ENCODE measurements at places on chromosomes 7 and 10. TPM values are rescaled to one million over a fixed set of nuclear protein-coding genes. Genes with fewer than 3 reads are reported as not detected.
A peak's percentile ranks its signal among the peaks of the same experiment; 100 is the strongest.

DNA sequence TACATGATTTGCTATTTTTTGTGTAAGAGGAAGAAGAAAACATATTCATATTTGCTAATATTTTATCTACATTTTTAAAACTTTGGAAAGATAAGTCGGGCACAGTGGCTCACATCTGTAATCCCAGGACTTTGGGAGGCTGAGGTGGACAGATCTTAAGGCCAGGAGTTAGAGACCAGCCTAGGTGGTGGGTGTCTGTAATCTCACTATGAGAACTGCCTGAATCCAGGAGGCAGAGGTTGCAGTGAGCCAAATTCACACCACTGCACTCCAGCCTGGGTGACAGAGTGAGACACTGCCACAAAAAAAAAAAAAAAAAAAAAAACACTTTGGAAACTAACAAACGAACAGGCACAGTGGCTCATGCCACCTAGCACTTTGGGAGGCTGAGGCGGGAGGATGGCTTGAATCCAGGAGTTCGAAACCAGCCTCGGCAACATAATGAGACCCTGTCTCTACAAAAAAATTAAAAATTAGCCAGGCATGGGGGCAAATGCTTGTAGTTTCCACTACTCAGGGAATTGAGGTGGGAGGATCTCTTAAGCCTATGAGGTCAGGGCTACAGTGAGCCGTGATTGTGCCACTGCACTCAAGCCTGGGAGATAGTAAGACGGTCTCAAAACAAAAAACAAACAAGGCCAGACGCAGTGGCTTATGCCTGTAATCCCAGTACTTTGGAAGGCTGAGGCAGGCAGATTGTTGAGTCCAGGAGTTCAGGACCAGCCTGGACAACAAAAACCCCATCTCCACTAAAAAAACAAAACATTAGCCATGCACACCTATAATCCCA is 25.6 kb downstream of the HERC4 start:
- DNase-seq, result no peak

DNA sequence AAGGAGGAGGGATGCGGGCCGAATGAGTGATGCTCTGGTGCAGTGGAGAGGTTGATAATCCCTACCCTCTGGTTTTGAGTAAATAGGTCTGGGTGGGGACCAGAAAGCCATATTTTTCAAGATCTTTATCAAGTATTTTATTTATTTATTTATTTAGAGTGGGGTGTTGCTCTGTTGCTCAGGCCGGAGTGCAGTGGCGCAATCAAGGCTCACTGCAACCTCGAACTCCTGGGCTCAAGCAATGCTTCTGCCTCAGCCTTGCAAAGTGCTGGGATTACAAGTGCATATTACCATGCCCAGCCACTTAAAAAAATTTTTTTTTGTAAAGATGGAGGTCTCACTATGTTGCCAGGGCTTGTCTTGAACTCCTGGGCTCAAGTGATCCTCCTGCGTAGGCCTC is 21.6 kb downstream of the SVIL start:
- no peak for DNase-seq

TRPV5 gene
- not detected for polyA plus RNA-seq

VGF gene
- polyA plus RNA-seq, result 0.07 TPM

PNLIPRP3 gene
- not detected for polyA plus RNA-seq

DNA sequence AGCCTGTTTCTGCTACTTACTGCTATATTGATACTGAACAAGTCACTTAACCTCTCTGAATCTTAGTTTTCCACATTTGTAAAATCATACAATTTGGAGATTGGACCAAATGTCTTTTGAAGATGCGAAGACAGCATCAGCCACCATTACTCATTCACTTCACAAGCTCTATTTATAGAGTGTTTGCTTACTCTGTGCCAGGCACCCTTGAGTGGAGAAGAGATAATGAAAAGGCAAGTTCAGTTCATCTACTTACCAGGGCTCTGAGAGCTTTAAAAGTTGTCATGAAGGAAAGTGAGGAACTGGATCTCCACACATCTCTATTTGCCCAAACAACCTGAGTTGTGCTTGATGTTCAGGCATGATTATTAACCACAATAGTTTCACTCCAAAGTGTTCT is 277.5 kb downstream of the CSTF2T start:
- no peak for DNase-seq

DNA sequence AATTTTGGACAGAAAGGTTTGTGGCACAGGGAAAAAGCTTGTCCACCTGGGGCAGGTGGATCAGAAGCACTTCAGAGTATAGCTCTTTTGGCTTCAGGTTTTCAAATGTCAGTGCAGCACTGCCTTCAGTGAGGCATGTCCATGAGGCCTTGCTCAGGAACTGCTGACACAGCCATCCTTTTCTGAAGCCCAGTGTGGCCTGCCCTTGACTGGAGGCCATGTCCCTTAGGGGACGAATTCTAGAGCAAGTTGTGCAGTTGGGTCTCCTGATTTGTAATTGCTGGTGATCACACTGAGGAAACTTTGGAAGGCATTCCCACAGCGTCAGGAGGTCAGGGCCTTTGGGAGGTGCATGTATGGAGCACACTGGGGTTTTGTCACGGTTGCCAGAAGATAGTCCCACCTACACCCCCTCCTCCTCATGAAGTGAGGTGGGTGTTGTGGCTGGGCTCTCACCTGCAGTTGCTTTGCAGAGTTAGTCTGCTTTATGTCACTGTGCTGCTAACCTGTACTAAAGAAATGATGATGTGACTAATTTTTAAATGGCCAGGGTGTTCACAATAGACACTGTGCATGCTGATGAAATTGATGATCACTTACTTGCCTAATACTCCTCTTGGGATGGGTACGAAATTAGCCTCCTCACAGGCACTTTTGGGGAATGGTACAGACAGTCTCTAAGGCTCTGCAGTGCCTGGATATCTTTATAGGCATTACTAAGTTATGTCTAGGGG is 41.7 kb downstream of the OGDH start:
- no peak for DNase-seq

- no peak for DNase-seq
Observed at GRCh38 chr10:103765168-103765567, 90.2 kb downstream of the SH3PXD2A start.

- peak; percentile 98 for DNase-seq
Observed at GRCh38 chr7:13990984-13991790, 1.7 kb upstream of the ETV1 start.

- DNase-seq, result peak; percentile 12
Observed at GRCh38 chr10:124688889-124689670, 55.1 kb downstream of the FAM53B start.

DNA sequence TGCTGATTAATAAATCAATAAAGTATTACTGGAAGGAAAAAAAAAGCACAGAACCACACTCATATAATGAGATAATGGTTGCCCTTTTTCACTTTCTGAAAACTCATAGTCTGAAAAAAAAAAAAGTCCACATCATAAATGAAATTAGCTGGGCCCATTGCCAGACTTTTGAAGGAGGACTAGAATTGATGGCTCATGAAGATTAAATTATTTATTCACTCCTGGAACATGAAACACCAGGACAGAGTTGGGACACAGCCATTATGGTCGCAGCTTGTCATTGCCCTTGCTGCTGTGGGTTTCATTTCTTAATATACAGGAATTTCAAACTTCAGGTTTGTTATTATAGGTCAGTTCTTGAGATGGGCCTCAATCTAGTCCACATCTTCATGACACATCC is 91.9 kb downstream of the CNTNAP2 start:
- no peak for DNase-seq

OPN1SW gene
- polyA plus RNA-seq, result not detected

DNA sequence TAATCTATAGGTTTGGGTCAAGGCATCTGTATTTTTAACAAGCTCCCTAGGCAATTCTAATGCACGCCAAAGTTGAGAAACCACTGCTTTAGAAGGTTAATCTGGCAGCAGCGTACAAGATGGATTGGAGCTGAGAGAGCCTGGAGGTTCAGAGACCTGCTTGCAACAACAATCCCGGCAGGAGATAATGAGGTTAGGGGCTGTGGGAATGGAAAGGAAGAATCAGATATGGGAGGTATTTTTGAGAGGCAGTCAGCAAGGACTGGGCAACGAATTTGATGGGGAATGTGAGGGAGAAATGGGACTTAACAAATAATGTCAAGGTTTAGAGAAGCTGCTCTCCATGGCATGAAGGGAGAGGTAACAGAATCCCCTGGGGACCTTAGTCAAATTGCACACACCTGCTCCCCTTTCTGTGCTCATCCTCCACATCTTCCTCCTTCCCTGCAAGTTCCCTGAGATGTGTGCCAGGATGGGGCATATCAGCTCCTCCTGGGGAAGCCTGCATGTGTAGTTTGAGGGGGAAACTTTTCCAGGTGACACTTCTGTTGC is 731.0 kb upstream of the GALNT17 start:
- DNase-seq, result no peak

GRCh38 chr7:4020086-4020485 is 662.0 kb upstream of the FOXK1 start:
- no peak for DNase-seq

- DNase-seq, result no peak
Observed at GRCh38 chr7:105677817-105678573, 96.7 kb upstream of the EFCAB10 start.

OR9A2 gene
- not detected for polyA plus RNA-seq

NKX2-3 gene
- not detected for polyA plus RNA-seq

SAMD9 gene
- 1.6 TPM for polyA plus RNA-seq

GIMAP5 gene
- polyA plus RNA-seq, result 22.3 TPM

GRCh38 chr7:147756300-147756699 is 834.3 kb upstream of the C7orf33 start:
- no peak for DNase-seq

DNA sequence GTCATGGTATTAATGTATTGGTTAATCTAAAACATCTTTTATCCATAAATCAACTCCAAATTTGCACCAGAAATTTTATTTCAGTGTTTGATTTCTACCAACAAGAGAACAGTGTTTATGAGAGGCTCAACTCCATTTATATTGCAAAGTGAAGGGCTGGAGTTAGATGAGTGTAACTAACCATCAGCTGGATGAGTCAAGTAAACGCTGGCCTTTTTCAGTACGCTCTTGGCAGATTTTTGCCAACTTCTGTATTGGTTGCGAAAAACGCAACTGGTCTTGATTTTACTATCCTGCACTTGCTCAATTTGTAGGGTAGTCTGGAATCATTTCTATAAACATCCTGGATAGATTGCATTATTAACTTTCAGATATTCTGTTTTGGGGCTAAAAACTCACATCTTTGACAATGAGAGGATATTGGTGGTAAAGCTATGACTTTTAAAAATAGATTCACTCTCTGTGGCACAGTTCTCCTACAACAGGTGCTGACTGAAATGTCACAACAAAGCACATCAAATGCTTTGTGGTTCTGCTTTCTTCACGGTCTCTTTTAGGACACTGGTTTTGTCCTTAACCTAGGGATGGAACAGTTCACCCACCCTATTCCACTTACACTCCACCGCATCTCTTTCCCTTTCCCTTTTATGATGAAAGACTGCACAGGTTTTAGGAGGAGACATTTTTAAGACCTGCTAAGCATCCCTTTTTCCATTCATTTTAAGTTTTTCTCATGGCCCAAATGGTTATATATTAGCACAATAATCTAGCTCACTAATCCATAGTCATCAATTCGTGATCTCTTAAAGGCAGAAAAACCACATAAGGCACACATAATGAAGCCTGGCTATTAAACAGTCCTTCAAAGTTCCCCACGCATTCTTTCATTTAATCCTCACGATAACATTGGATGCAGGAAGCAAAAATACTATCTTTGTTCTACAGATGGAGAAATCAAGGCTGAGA is 12.8 kb downstream of the CACNA2D1 start:
- no peak for DNase-seq

DNA sequence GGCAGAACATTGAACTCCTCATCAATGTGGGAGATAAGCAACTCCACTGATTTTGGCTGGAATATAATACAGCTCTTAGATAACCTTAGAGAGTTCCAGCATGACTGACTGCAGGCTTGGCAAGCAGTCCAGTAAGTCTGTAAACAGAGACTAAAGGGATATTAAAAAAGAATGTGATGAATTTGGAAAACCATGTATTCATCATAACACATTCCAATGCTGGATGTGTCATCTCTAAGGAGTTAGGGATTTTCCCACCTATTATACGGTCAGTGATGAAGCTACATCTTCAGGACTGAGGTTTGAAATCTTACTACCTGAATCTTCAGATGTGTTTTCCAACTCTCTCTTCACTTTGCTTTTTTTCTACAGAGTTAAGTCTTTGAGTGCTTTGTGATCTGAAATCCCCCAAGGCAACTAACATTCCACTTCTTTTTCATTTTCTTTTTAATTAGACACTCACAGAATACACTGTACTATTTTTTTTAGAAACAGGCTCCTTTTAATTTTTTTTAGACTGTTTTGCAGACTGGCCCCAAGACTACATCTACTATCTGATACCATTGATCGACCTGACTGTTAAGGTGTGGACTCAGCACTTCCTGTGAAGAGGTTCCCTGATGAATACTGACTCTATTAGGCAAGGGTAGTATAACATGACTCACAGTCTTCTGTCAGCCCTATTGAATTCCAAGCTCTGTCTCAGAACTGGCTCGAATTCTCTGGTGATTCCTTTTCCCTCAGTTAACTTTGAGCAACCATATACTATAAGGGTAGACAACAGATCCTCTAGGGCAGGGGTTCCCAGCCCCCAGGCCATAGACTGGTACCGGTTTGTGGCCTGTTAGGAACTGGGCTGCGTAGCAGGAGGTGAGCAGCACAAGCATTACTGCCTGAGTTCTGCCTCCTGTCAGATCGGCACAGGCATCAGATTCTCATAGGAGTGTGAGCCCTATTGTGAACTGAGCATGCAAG is 678.2 kb downstream of the GRM8 start:
- no peak for DNase-seq

PLPP4 gene
- 0.09 TPM for polyA plus RNA-seq

GRCh38 chr7:104627516-104627915 is 299.1 kb downstream of the LHFPL3 start:
- DNase-seq, result peak; percentile 6

DNA sequence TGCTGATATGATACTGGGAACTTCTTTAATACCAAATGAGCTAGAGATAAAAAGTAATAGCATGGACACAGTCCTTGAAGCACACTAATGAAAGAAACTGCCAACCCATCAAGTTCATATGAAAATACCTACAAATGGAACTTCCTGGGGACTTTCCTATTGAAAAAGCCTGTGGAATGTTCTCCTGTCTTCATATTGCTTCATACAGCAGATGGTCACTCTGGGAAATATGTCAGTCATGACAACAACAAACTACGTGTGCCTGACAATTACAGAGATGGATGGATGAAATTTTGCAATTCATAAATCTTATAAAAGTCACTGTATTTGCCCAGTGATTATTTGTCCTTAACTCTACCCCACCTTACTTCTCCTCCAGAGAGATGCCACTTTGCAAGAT is 106.6 kb upstream of the COL1A2 start:
- DNase-seq, result no peak

HGF gene
- polyA plus RNA-seq, result 1.4 TPM

DNA sequence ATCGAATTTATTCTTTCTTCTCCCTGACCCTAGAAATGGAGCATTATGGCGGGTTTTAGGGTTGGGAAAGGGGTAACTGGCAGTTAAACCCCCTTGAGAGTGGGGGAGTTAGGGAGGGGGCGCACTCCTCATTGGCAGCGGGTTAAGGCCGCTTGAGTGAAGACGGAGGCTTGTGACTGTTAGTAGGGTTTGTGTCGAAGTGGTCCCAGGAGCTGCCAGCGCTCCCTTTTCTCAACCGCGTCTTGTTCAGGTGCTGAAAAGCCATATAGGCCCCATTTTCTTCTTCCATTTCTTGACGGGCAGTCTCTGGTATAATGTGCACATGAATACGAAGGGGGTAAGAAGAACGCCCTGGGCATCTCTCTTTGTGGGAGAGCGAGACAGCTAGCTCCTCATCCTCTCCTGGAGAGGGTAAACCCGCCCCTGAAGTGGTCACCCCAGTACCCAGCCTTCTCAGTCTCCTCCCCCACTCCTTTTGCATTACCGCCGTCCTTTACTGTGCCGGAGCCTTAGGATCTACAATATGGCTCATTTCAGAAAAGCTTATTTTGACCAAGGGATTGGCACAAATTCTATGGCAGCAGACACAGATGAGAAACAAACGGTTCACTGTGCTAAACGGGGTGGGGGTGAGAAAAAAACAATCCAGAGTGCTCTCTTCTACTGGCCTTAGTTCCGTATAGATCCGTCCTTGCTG is 836 bp downstream of the KMT2E start:
- DNase-seq, result peak; percentile 42

All from right cardiac atrium (tissue), 5 donors.